ENCODE measurements at places on chromosomes 5 and 9.

DNA sequence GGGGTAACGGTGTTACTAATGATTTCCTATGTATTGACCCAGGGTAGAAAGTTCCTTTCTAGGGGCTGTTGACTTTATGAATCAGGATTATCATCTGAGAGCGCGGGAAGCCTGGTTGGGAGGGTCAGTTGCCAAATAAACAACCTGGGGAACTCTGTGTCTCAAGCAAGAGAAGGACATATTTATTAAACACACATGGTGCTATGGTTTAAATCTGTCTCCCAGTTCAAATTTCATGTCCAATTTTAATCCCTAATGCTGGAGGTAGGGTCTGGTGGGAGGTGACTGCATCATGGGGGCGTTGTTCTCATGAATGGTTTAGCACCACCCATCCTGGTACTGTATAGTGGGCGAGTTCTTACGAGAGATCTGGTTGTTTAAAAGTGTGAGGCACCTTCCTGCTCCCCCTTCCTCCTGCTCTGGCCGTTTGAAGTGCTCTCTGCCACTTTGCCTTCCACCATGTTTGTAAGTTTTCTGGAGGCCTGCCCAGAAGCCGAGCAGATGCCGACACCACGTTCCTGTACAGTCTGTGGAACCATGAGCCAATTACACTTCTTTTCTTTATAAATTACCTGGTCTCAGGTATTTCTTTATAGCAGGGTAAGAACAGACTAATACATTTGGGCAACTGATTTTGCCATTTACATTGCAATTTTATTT is 19.7 kb upstream of the GAS1 start:
- DNase-seq, result no peak

- DNase-seq, result no peak
Observed at GRCh38 chr5:5380298-5380697, 42.2 kb upstream of the ICE1 start.

DNA sequence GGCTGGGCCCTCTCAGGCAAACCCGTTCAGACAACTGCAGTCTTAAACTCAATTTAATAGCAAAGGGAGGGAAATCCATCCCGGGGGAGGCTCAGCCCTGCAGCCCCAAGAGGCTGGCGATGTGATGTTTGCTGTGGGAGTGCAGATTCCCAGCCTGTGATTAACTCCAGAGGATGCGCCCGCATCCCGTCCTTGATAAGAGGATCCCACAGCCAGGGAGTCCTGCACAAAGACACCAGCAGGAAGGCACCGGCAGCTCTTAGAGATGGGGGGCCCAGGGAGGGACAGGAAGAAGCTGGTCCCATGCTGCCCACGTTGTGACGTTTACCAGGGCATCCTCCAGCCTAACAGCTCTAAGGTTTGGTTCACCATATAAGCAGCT is 64.7 kb downstream of the MRPL36 start:
- DNase-seq, result no peak

DNA sequence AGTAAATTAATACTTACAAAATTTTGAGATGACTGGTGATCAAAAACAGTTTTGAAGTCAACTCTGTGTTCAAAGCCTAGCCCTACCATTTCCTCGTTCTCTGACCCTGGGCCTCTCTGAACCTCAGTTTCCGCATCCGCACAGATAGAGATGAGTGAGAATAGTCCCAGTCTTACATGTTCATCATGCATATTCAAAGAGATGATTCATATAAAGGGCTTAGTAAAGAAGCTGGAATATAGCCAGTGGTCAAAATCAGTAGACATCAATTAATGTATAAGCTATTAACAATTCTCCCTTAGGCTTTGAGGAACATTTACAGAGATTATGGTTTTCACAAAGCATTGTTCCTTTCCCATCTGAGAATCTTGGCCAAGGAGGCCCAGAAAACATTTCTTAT is 250.6 kb downstream of the SPOCK1 start:
- DNase-seq, result no peak

GRCh38 chr5:151093476-151093889 is 12.6 kb upstream of the TNIP1 start:
- peak; percentile 33 for DNase-seq

DNA sequence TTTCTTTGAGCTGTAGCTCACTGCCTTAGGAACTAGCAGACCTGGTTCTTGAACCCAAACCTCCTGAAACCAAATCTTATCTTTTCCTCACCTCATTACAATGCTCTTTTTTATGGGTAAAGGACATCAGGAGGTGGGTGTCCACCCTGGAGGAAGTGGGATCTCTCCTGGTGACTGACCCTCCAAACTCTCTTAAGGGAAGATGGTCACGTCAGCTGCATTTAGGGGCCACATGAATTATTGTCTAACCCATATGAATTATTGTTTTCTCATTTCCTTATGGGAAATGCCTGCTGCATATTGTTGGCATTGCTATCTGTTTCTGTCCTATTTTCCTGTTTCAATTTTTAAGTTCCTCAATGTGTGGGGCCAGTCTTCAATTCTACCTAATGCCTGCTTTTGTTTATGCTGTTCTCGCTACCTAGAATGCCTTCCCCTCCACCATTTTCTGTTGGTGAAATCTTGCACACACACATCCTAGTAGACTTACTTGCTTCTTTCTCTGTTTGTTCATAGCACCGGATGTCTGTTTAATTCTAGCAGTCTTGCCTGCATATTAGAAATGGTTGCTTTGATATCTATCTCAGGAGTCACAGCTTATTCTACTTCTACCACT is 22.0 kb upstream of the SPINK1 start:
- no peak for DNase-seq

DNA sequence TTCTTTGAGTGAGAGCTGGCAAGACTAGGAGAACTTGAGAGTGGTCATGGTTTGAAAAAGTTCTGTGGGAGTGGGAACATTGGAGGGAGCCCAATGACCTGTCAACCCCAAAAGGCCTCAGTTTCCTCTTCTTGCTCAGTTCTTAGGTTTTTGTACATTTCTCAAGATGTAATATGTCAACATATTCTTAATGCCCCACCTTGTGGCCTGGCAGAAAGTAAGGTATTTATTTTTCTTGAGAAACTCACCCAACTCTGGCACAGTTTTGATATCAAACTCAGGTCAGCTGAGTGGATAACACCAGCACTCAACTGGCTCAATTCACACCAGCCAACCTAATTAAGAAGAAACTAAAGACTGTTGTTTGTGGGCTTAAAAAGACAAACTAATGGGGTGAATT is 123.0 kb upstream of the SLC27A6 start:
- DNase-seq, result no peak

DNA sequence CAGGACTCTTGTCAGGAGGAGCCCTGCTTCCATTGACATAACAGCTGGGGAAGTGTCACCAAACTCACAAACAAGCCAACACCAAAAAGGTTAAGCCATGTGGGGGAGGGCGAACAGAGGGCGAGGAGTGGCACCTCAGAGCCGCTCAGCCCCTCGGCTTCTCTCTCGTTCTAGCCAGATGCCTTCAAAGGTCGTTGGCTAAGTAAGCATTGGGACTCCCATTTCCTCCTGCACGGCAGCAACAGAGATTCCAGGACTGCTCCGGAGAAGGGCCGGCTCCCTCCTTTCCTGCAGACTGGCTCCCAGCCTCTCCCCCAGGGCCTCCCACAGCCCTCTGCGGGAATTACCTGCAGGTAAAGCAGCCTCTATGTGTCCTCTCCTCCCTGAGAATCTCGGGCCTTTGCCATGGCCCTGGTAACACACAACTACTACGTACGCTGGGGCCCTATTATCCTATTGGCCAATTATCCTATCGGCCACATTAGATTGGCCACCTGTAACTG is 52.1 kb upstream of the RNU6ATAC start:
- DNase-seq, result no peak

DNA sequence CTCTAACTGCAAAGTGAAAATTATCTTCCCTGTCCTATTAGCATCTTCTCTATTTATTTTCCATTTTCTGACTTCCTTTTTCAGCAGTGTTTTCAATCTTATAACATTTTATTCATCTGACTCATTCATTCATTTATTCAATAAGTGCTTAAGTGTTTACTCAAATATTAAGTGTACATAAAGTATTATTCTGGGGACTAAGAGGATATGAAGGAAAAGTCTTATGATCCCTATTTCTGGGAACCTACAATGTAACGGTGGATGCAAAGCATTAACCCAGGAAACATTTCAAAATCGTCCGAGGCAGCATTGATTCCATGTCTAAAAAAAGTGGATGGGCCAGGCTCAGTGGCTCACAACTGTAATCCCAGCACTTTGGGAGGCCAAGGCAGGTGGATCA is 19.4 kb upstream of the TRPM6 start:
- DNase-seq, result no peak

DNA sequence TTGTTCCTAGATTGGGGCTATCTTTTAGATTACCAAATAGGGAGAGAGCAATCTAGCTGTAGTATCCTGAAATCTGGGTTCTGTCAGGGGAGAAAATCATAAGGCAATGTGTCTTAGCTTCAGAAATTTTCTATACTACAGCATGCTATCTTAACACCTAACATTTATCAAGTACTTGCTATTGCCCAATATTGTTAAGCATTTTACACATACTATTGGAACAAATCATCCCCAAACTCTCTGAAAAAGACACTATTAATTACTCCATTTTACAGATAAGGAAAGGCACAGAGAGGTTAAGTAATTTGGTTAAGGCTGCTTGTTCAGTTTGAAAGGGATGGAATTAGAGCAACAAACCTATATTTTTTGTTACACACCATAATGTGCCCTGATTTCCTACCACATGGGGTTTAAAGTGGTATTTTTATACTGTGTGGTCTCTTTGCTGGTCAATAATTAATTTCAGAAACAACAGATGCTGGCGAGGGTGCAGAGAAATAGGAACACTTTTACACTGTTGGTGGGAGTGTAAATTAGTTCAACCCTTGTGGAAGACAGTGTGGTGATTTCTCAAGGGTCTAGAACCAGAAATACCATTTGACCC is 57.2 kb upstream of the RIC1 start:
- no peak for DNase-seq

GRCh38 chr9:101398930-101399642 is 435 bp downstream of the ZNF189 start:
- DNase-seq, result no peak

- no peak for DNase-seq
Observed at GRCh38 chr9:137021979-137022661, 5.9 kb downstream of the ABCA2 start.

GRCh38 chr5:68994645-68995044 is 99.2 kb upstream of the SLC30A5 start:
- DNase-seq, result no peak

DNA sequence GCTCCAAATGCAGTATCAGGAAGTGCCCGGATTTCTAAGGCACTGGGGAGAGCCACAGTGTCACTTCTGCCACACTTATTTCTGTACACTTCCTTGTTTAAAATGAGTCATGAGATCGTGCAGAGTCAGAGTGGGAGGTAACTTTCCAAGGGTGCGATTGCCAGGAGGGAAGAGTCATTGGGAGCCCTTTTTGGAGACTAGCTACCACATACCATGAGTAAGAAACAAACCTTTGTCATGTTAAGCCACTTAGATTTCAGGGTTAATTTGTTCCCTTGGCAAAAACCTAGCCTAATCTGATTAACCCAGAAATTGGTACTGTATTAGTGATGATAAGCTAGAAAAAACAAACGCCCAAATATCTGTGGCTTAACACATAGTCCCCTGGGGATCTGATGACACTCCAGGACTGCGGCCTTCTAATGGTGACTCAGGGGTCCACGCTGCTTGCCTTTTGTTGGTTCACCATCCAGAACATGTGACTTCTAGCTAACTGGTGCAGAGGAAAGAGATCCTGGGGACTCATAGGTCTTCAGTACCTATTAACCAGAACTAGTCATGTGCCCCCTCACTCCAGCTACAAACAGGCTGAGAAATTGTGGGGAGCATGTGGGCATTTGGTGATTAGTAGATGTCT is 48.6 kb upstream of the TLE1 start:
- DNase-seq, result peak; percentile 5

DNA sequence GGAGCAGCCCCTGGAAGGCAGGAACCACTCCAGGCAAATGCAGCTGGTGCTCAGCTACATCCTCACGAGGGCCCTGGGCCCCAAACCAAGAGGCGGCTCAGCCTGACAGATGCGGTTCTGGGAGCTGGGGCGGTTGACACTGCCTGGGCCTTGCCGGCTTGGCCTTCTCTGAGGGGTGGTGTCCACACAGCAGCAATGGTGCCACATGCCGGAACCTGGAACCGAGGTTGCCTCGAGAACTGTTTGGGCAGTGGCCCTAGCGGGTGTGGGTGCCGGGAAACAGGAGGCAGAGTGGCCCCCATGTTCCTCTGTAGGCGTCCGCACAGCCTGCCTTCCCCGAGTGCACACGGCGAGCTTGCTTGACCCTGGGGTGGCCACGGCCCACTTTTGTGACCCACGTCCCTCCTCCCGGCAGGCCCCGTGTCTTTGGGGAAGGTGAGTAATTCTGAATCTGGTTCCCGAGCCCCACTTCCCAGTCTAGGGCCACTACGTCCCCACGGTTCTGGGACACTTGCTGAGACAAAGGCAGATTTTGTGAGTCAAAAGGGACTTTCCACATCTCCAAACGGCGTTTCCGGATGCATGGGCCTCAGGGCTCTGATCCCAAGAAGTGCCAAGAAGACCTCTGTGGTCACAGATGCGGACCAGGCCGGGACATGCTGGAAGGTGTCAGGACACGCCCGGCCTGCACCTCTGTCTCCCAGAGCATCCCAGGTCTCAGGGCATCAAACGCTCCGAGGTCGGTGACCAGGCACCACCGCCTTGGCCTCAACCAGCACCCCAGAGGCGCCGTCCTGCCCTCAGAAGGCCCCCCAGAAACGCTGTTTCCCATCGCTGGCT is 27.7 kb upstream of the SLC12A7 start:
- no peak for DNase-seq

GRCh38 chr5:37767251-37767650 is 72.6 kb downstream of the GDNF start:
- DNase-seq, result no peak

- no peak for DNase-seq
Observed at GRCh38 chr9:33737811-33738606, 57.4 kb upstream of the PRSS3 start.

GRCh38 chr5:42491699-42492098 is 68.5 kb downstream of the GHR start:
- DNase-seq, result no peak

GRCh38 chr5:30994902-30995301 is 198.6 kb upstream of the CDH6 start:
- no peak for DNase-seq

GRCh38 chr5:154097031-154097430 is 58.3 kb downstream of the MFAP3 start:
- no peak for DNase-seq

DNA sequence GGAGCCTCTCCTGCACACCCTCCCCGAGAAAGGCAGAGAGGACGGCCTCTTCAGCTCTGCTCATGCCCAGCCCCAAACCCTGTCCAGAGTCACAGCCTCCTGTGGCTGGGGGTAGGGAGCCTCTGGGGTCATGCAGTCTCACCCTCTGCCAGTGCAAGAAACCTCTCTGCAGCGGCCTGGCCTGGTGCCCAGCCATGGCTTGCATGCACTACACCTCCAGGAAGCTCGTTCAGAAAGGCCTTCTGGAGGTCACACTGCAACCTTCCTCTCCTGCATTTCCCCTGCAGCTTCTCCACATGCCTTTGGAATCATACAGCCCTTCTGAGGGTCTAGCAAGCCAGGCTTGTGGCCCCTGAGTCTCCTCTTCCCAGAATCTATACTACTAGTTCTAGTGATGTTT is 17.9 kb downstream of the CSF1R start:
- no peak for DNase-seq

Data from SIG-M5 (cell line).